Sigmoid colon (tissue), 7 donors: ENCODE measurements at places on chromosomes 4 and X. TPM values are rescaled to one million over a fixed set of nuclear protein-coding genes. Genes with fewer than 3 reads are reported as not detected.

Gene DIPK2B
- 3.5 TPM for polyA plus RNA-seq

Gene ADH1B
- polyA plus RNA-seq: 35.4 TPM

Gene STOX2
- polyA plus RNA-seq: 0.23 TPM

Gene TRPC3
- polyA plus RNA-seq: 0.12 TPM

Gene FGD1
- 0.60 TPM for polyA plus RNA-seq

Gene ARHGEF6
- 3.6 TPM for polyA plus RNA-seq

Gene SRD5A3
- polyA plus RNA-seq: 4.4 TPM

Gene MSL3
- polyA plus RNA-seq: 22.2 TPM

Gene CXCL3
- 2.4 TPM for polyA plus RNA-seq

Gene DCHS2
- polyA plus RNA-seq: under 0.01 TPM

Gene CCNQ
- 40.8 TPM for polyA plus RNA-seq

Gene GPR34
- polyA plus RNA-seq: 4.6 TPM

Gene TCP11X1
- not detected for polyA plus RNA-seq

Gene PDGFRA
- polyA plus RNA-seq: 25.1 TPM

Gene GLOD5
- polyA plus RNA-seq: 22.7 TPM

Gene TKTL1
- polyA plus RNA-seq: not detected

Gene GPR143
- not detected for polyA plus RNA-seq

Gene TMPRSS11D
- not detected for polyA plus RNA-seq

Gene AFM
- polyA plus RNA-seq: not detected

Gene FGF16
- not detected for polyA plus RNA-seq

Gene SSX3
- not detected for polyA plus RNA-seq

Gene NPY2R
- not detected for polyA plus RNA-seq

Gene YY2
- not detected for polyA plus RNA-seq

Gene HS6ST2
- polyA plus RNA-seq: not detected

Gene PPEF2
- 0.03 TPM for polyA plus RNA-seq

Gene SNCA
- 20.4 TPM for polyA plus RNA-seq

Gene SH2D1A
- polyA plus RNA-seq: 6.5 TPM

Gene NAP1L3
- under 0.01 TPM for polyA plus RNA-seq

Gene CSN1S1
- polyA plus RNA-seq: not detected

Gene AVPR2
- not detected for polyA plus RNA-seq

Gene ETNPPL
- polyA plus RNA-seq: not detected

Gene POU3F4
- polyA plus RNA-seq: not detected

Gene UTP3
- 15.0 TPM for polyA plus RNA-seq

Gene CD38
- 11.4 TPM for polyA plus RNA-seq

Gene BMP3
- 4.2 TPM for polyA plus RNA-seq

Gene IL2
- polyA plus RNA-seq: not detected

Gene GAGE2A
- polyA plus RNA-seq: not detected

Gene TRAPPC2
- polyA plus RNA-seq: 6.0 TPM

Gene ETDB
- polyA plus RNA-seq: not detected

Gene DUSP9
- not detected for polyA plus RNA-seq

Gene FSTL5
- 0.42 TPM for polyA plus RNA-seq

Gene FRMPD3
- polyA plus RNA-seq: not detected
